Endodermal cell (in vitro differentiated cells): ENCODE measurements at places on chromosomes 1 and 21. TPM values are rescaled to one million over a fixed set of nuclear protein-coding genes. Genes with fewer than 3 reads are reported as not detected.
A peak's percentile ranks its signal among the peaks of the same experiment; 100 is the strongest.

GRCh38 chr1:229117664-229118300, 153.1 kb upstream of the RAB4A start:
- no peak for DNase-seq

- no peak for DNase-seq
Measured at GRCh38 chr1:51276286-51276685, 40.2 kb downstream of the RNF11 start.

- DNase-seq: no peak
Measured at GRCh38 chr21:41802198-41802584, 35.3 kb upstream of the RIPK4 start.

- DNase-seq: no peak
Measured at GRCh38 chr1:26946270-26946669, 14.0 kb downstream of the KDF1 start.

PRXL2B gene
- total RNA-seq: 33.4 and 38.7 TPM in 2 replicates

DNA sequence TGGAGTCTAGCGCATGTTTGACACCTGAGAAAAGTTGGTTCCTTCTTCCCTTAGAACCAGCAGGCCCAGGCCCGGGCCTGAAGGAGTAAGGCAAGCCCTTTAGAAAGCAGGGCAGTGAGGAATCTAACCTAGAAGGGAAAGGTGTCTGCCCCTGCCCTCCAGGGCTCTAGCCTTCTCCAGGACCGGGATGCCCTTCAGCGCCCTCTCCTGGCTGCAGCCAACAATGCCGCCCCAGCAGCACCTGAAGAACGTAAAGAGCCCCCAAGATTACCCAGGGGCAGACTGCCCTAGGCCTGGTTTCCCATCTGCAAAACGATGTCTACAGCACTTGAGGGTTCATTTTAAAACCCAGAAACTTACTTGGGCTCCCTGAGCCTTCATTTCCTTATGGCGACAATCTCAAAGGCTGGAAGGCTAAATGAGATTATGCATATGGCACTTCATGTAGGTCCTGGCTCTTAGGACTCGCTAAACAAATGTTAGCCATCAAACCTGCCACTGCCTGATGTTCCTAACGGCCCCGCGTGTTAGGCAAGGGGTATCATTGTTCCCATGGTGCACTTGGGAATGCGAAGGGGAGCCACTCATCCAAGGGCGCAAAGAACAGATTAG, 106.7 kb upstream of the KLHDC7A start:
- DNase-seq: peak; percentile 95

- no peak for DNase-seq
Measured at GRCh38 chr1:211613108-211613947, 34.4 kb upstream of the SLC30A1 start.

KPRP gene
- total RNA-seq: not detected in 3 replicates

DNA sequence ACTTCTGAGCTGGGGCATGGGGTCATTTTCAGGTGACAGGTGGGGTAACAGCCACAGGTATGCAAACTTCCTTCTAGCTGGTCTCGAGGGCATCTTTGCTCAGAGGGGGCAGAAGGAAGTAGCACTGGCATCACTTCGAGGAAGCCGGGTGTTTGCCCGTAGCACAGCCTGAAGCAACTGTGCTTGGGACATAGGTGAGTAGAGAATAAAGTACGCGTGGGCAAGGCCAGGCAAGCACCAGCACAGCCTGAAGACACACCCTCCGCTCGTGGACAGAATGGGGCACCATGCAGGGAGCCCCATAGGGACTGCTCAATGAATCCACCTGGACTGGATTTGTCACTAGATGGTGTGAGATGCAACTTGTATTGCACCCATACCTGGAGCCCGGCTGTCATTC, 167.1 kb downstream of the KCNJ6 start:
- peak; percentile 11 for DNase-seq

DNA sequence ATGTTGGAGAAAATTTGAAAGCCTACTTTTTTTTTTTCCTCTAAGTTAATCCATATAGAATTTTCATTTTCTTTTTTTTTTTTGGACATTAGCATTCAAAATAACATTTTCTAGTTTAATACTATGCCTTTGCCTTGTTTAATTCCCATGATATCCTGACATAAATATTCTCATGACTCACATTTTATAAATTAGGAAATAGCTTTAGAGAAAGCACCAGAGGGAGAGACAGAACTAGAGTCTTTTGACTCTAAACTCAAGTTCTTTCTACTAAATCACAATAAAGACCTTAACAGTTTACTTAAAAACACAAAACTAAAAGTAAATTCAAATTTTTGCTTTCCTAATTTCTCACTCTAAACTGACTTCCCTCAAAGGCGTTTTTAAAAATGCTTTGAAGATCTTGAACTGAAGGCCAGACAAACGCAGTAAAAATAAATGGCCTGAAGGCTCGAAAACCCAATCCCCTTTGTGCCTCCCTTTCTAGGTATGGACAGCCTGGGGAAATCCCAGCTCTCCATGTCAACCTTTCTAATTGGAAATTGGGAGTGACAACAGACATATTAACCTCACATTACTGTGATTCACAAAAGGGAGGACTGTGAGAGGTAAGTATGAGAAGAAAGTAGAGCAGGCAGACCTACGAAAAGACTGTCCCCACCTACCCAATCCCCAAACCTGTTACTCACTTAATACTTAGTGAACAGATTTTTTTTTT, 104.6 kb downstream of the ENAH start:
- DNase-seq: no peak

- DNase-seq: no peak
Measured at GRCh38 chr1:74733604-74734484, 892 bp downstream of the TYW3 start.

- DNase-seq: no peak
Measured at GRCh38 chr1:66182551-66183178, 351.3 kb upstream of the SGIP1 start.

DNA sequence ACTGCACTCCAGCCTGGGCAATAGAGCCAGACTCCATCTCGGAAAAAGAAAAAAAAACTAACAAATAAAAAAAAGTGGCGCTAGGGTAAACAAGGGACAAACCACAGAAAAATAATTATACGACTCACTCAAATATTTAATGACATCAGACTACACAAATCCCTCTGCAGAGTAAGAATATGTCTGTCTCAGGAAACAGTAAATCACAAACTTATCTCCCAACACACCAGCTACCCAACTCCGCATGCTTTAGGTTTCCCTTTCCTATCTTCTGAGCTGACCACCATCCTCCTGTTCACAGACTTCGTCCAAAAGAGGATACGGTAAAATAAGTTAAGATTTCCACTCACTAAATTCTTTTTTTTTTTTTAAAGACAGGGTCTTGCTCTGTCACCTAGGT, 16.2 kb downstream of the WDR47 start:
- DNase-seq: no peak

DNA sequence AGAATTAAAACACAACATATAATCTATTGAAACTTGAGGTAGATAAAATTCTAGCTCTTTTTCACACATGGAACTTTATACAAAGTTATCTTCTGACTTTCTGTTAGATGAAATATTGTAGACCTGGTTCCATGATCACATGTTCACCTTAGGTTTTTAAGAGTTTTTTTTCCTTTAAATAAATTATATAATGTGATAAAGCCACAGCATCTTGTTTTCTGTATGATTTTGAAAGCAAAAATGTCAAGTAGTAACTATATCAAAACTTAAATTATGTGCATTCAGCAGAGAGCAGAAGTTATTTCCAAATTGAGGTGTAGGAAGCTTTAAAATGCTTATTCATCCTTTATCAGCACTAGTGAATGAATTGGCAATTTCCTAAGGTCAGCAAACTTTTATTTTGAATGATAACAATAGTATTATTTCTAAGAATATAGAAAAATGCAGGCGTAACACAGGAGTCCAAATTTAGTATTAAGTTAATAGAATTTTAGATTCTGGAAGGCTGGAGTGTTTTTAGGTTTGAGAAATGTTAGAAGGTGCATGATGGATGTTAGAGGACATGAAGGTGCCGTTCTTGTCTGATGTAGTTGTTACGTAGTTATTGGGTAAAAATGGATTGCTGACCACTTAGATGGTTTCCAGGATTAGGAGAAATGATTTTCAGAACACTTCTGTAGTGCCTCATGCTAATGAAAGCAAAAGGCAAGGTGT, 17.5 kb downstream of the BACH1 start:
- DNase-seq: no peak

DNA sequence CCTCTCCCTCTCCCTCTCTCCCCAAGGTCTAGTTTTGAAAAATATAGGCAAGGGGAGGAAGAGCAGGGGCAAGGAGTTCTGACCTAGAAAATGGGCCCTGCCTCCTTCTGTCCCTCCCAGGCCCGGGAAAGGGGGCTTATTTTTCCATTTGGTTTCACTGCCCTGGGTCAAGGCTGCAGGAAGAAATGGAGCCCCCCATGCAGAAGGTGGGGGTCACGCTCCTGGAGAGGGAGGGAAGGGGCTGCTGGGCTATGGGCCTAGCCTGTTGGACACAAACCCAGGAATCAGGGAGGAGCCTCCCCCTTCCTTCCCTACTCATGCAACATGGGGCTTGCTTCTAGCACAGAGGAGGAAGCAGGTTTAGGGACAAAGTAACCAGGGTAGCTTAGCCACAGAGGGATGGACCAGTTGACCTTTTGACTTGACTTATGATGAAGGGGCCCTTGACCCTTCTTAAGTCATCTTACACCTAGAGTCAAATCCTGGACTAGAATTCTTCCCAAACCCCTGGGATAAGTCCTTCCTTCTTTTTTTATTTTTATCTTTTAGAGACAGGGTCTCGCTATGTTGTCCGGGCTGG, 70.4 kb upstream of the SSBP3 start:
- no peak for DNase-seq

- peak; percentile 74 for DNase-seq
Measured at GRCh38 chr1:170668209-170669106, 4.5 kb downstream of the PRRX1 start.
